Transverse colon (tissue), 4 donors: ENCODE measurements at places on chromosomes 5 and 9.

GRCh38 chr9:128257086-128257825 is 18.6 kb downstream of the GOLGA2 start:
- no peak for DNase-seq

DNA sequence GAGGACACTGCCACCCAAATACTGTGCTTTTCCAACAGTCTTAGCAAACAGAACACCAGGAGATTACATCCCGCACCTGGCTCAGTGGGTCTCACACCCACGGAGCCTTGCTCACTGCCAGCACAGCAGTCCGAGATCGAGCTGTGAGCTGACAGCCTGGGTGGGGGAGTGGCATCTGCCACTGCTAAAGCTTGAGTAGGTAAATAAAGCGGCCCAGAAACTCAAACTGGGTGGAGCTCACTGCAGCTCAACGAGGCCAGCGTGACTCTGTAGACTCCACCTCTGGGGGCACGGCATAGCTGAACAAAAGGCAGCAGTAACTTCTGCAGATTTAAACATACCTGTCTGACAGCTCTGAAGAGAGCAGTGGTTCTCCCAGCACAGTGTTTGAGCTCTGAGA is 28.8 kb downstream of the EPB41L4A start:
- peak; percentile 22 for DNase-seq

- no peak for DNase-seq
These were observed 681.4 kb downstream of the NR2F1-AS1 start for GRCh38 chr5:92899611-92900010.

DNA sequence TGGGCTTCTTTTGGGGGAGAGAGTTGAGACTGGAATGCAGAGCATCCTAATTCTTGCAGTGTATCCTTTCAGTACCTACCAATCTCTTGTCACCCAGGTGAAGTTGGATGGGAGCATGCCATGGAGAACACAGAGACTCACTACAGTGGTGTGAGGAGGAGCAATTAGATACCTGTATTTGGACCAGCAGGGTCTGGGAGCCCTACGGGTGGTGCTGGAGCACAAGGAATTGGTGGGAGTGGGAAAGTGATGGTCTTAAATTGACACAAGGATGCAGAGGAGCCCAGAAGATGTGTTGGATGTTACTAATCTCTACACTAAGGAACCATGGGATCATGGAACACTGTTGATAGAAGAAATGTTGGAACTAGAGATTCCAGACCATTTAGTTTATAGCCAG is 212.7 kb downstream of the CHSY3 start:
- no peak for DNase-seq

GRCh38 chr5:117235786-117236185 is 661.2 kb upstream of the SEMA6A start:
- DNase-seq: no peak

- no peak for DNase-seq
These were observed 23.7 kb downstream of the CSNK1G3 start for GRCh38 chr5:123535648-123536047.

DNA sequence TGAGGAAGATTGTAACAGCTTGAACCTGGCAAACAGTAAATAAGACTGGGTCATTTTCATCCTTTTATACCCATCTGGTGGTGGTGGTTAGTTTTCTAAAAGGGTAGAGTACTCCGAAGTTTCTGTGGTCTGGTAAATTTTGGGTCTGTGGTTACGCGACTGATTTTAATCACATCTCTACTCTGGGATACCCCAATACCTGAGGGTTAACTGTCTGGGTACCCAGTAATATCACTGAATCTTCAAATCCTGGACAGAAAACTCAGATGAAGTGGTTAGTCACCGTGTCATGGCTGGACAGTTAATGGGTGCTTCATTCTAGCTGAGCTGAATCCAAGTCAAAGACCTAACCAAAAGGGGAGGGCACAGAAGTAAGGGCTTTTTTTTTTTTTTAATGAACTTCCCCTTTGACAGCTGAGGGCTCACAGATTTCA is 474.2 kb downstream of the GADD45G start:
- no peak for DNase-seq

GRCh38 chr9:99614341-99614740 is 207.3 kb upstream of the NR4A3 start:
- no peak for DNase-seq

- DNase-seq: no peak
These were observed 10.4 kb downstream of the PKN3 start for GRCh38 chr9:128712451-128713410.

- DNase-seq: no peak
These were observed 106.6 kb upstream of the TLE4 start for GRCh38 chr9:79465156-79465555.

DNA sequence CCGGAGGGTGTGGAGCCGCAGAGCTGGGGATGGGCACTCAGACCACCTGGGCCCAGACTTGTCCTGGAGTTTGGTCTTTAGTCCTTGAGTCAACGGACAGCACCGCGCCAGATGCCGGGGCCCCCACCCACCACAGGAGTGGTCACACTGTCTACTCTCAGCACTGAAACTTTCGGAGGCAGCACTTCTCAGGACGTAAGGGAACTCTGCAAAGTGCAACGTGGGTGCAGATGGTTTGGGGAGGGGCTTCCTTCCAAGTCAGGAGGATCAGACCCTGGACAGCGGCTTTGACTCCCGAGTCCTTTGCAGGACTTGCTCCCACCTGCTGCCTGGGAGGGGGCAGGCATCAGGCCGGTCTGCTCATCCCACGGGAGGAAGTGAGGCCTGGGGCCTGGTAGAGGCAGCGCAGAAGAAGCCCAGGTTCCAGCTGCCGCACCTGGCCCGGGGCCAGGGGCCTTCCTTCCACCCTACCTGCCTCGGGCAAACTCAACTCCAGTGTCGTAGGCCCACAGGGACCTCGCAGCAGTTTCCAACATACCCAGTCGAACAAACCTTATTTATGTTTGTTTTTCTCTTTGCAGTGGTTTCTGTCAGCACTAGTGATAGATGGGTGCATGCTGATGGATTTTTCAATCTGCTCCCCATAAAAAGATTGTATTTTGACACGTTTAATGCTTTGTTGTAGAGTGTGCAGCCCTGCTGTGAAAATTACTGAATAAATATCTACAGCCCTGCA is 149.8 kb upstream of the PPP1R26 start:
- DNase-seq: no peak

DNA sequence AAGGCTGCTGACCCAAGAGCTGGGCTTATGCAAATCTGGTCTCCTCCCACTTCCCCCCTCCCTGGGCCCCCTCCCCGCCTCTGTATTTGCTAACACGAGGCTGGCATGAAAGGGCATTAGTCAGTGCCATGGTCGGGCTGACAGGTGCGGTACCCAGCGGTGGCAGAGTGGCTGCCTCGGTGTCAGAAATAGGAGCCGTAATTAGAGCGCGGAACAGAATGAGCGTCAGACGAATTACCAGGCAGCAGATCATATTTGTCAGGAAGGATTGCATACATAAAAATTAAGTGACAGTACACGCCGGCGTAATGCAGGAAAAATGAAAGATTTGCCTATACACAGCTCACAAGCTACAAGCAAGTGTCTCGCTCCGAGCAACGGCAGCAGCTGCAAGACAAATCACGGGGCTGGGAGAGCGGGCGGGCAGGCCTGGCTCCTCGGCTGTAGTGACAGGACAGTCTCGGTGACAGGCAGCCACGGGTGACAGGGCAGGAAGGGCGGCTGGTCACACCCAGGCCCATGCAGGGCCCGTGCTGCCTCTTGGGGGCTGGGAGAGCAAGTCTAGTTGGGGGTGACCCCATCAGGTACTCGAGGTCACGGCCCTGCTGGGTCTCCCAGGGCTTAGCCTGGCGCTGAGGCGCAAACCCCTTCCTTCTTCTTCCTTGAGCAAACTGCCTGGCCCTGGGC is 72.4 kb downstream of the NEK6 start:
- no peak for DNase-seq

- DNase-seq: no peak
These were observed 155.5 kb upstream of the PPP1R2B start for GRCh38 chr5:156694598-156694997.

DNA sequence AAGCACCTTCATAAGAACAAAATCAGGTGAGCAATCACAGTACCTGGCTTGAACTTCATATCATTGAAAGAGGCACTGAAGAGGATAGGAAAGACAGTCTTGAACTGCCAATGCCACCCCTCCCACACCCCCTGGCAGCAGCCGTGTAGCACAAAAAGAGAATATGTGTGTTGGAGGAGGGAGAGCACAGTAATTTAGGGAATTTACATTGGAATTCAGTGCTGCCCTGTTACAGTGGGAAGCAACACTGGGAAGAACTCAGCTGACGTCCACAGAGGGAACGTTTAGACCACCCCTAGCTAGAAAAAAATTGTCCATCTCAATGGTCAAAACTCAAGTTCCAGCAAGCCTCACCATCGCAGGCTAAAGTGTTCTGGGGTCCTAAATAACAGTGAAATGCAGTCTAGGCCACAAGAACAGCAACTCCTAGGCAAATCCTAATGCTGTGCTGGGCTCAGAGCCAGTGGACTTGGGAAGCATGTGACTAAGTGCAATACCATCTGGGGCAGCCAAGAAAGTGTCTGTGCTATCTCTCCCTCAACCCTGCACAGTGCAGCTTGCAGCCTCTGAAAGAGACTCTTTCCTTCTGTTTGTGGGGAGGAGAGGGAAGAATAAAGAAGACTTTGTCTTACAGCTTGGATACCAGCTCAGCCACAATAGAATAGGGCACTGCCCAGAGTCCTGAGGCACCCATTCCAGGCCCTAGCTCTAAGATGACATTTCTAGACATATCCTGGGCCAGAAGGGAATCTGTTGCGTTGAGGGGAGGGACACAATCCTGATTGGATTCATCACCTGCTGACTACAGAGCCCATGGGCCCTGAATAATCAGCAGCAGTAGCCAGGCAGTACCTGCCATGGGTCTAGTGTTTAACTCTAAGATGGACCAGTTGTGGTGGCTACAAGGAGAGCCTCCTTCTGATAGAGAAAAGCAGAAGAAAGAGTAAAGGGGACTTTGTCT is 62.1 kb upstream of the VLDLR start:
- DNase-seq: peak; percentile 43

- no peak for DNase-seq
These were observed 1.6 kb upstream of the LCN8 start for GRCh38 chr9:136759436-136760325.

DNA sequence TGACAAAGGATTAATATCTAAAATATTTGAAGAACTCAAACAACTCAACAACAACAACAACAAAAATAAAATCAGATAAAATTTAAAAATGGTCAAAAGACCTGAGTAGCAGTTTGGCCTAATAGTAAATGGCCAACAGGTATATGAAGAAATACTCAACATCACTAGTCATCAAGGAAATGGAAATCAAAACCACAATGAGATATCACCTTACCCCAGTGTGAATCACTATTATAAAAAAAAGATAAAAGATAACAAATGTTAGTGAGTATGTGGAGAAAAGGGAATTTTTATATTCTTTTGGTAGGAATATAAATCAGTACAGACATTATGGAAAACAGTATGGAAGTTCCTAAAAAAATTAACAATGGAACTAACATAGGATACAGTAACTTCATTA is 247.9 kb upstream of the TRPC7 start:
- no peak for DNase-seq

- no peak for DNase-seq
These were observed 20.3 kb upstream of the ARRDC3 start for GRCh38 chr5:91403438-91403837.

DNA sequence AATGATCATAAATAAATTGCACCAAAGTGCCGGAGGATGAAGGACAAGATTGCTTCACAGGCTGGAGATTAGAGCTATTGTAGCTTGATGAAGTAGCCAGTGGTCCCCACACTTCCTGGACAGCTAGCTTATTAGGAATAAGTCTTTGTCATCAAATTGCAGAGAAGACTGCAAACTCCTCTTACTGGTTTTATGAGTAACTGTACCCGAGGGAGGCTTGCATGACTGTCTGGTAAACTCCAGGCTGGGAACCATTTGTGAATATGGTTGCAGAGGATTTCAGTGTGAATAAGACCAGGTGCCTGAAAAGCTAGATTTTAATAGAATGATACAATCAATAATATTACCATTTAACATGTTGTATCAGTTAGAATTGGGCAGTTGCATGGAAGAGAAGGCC is 36.5 kb upstream of the SEMA5A start:
- no peak for DNase-seq

DNA sequence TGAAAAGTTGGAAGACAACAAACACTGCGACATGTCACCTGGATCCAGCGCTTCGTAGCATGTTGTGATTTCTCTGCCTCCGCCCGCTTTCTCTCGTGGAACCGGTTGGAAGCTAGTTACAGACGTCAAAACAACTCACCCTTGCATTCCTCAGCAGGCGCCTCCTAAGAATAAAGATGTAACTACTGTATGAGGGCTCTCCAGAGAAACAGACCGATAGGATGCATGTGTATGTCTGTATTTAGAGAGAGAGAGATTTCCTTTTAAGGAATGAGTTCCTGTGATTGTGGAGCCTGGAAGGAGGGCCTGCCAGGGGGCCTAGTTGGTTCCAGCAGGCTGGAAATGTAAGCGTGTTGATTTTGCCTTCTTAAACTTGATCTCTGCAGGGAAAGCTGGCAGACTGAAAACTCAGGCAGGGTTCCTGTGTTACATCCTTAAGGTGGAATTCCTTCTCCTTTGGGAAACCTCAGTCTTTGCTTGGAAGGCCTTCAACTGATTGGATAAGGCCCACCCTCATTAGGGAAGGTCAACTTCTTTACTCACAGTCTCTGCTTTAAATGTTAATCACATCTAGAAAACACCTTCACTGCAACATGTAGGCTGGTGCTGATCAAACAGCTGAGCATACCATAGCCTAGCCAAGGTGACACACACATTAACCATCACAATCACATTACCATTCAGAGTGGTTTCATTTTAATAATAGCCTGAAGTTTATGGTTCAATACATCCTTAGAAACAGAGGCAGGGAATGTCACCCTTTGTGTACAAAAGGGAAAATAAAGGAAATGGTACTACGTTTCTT is 163.8 kb downstream of the SYK start:
- DNase-seq: no peak

DNA sequence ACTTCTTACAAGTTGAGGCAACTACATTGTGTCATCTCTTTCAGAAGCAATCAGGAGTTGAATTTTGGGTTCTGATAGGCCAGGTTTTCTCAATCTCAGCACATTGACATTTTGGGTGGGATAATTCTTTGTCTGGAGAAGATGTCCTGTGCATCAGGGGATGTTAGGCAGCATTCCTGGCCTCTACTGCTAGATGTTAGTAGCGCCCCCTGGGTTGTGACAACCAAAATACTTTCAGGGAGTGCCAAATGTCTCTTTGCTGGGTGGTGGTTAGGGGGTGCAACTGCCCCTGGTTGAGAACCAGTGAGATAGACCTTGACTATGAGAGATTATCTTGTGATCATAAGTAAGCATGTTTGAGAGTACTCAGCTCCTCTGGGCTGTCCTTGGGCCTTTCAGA is 164.3 kb upstream of the KLF9 start:
- DNase-seq: no peak
